ENCODE measurements at places on chromosomes 7 and 10.

GRCh38 chr10:102962951-102963755 lies 45.1 kb downstream of the CNNM2 start:
- DNase-seq = no peak

DNA sequence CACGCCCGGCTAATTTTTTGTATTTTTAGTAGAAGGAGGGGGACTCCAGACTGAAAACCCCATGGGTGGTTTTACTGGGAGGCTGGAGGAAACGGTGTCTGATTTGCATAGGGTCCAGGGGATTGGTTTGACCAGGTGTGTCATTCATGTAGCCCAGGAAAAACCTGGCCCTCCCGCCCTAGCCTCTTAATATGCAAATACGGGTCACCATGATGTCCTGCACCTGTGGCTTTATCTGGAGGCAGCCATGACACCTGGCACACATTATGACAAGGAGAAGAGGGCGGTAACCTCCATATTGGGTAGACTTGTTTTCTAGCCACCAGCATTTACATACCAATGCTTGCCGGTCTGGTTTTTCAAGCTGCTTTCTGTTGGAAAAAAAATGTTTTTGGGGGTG lies 68.0 kb downstream of the TRIL start:
- DNase-seq = no peak

DNA sequence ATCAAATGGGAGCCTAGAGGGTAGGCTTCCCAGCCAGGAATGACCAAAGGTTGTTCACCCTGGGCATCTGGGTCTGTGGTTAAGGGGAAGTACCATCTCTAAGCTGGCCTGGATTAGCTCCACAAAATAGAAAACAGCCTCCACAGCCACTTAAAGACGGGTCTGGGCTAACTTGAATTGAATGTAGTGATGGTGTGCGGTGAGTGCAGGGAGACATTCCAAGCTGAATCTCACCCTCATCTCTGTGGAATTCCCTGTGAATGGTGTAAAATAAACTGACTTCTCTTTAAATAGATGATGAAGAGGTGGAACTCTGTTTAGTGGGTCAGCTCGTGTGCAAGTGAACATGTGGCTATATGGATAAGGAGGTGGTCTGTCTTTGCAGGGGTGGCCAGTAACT lies 251.0 kb downstream of the DYNC1I1 start:
- no peak for DNase-seq

GRCh38 chr7:142805350-142806021 lies 34.7 kb downstream of the PRSS2 start:
- DNase-seq = no peak

- DNase-seq = no peak
Measured at GRCh38 chr10:61963669-61964058, 62.2 kb downstream of the ARID5B start.

DNA sequence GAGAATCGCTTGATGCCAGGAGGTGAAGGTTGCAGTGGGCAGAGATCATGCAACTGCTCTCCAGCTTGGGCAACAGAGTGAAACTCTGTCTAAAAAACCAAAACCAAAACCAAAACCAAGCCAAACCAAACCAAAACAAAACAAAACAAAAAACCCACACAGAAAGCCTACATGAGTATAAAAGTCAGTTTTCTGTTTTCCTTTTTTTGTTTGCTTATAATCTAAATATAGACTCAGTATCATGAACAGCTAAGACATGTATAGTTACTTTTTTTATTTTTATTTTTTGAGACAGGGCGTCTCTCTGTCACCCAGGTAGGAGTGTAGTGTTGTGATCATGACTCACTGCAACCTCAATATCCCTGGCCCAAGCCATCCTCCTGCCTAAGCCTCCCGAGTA lies 16.8 kb upstream of the MTPN start:
- DNase-seq = no peak
